ENCODE measurements at places on chromosomes 12 and 14.

GRCh38 chr12:52186118-52186840 is 5.5 kb downstream of the KRT80 start:
- peak; percentile 55 for DNase-seq

- DNase-seq: no peak
Observed at GRCh38 chr12:29528161-29528560, 30.7 kb upstream of the OVCH1 start.

DNA sequence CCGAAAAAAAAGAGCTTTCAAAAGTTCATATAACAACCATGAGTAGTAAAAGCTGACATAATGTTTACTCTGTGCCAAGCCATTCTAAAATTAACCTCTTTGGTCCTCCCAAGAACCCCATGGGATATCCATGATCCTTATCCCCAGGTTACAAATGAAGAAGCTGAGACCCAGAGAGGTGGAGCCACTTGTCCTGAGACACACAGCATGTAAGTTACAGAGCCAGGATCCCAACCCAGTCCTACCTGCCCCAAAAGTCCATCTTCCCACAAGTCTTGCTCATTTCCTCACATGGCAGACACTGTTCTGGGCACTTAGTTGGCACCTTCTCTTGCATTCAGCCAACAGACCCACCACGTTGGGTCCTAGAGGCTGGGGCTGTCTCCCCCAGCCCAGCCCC is 37.1 kb downstream of the TRPV4 start:
- DNase-seq: no peak

GRCh38 chr14:94474581-94475031 is 1.4 kb downstream of the SERPINA9 start:
- no peak for DNase-seq

DNA sequence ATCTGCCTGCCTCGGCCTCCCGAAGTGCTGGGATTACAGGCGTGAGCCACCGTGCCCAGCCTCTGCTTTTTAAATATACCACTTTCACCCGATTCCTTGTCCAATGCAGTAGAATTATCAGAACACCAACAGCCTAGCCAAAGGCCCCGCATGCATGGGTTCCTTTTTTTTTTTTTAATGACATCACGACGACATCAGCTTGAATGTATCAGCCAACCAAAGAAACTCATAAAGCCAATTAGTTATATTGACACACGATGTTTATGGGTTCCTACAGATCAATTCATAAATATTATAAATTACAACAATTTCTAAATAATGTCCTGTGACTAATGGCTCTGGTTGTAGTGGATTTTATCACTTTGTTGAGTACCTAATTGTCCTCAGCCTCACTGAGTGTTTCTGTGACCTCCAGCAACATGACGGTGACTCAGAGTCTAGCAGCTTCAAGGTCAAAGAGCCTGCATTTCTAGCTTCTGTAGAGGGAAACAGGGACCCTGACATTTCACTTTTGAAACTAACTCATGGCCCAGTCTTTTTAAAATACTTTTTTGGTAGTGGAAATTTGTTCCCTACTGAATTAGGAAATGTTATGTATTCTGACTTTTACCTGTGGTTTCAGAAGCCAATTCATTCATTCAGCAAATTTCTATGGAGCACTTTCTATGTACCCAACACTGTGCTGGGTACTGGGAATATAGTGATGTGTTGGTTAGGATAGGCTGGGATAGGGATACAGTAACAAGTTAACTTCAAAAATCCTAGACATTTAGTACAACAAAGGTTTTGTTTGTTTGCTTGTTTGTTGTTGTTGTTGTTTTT is 144.1 kb downstream of the SUDS3 start:
- DNase-seq: no peak

GRCh38 chr12:114913871-114914801 is 230.2 kb upstream of the TBX3 start:
- no peak for DNase-seq

GRCh38 chr12:47935184-47935583 is 28.2 kb upstream of the TMEM106C start:
- DNase-seq: peak; percentile 64

GRCh38 chr14:50036211-50036610 is 80.2 kb downstream of the VCPKMT start:
- DNase-seq: no peak

DNA sequence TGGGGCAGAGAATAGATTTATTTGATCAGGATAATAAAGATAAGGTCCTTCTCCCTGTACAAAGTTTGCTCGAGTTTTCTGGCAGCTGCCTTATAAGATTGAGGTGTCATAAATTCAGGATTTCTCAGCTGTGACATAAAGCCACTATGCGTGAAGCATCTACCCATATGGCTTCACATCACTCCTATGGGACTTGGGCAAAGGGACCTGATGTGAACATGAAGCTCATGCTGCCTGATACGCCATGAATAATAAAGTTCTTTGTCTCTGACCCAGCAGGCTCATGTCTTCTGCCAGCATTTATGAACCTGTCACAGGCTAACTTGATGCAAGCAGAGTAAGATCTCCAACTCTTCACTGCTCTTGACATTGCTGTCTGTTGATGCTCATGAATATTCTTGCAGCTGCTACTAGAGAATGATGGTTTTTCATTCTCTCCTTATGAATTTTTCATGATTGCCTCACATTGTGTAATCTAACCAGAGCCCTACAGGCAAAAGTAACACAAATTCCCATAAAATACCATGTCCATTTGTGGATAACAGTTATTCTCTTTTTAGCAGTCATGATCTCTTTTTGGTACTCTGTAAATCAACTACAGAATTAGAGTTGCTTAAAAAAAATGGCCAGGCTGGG is 49.0 kb upstream of the CPNE8 start:
- DNase-seq: no peak

- DNase-seq: no peak
Observed at GRCh38 chr14:37585101-37585511, 9.9 kb downstream of the FOXA1 start.

- DNase-seq: no peak
Observed at GRCh38 chr14:23379366-23380196, 2.7 kb downstream of the CMTM5 start.

DNA sequence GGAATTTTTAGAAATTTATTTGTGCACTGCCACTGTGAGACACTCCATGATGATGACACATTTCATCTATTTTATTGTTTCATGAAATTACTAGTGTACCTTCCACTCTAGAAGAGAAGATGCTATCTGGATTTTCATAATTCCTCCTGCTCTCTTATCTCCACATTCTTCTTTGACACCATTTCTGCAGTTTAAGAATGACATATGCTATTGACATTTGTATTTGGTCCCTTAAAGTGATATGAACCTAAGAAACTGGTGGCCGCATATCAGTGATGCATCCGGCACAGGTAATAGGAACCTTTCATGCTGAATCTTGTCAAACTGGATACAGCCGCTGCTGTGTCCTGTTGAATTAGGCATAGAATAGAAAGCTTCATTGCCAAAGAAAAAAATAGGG is 696.3 kb downstream of the TMEM121 start:
- no peak for DNase-seq
